ENCODE measurements at places on chromosomes 16 and 17.

DNA sequence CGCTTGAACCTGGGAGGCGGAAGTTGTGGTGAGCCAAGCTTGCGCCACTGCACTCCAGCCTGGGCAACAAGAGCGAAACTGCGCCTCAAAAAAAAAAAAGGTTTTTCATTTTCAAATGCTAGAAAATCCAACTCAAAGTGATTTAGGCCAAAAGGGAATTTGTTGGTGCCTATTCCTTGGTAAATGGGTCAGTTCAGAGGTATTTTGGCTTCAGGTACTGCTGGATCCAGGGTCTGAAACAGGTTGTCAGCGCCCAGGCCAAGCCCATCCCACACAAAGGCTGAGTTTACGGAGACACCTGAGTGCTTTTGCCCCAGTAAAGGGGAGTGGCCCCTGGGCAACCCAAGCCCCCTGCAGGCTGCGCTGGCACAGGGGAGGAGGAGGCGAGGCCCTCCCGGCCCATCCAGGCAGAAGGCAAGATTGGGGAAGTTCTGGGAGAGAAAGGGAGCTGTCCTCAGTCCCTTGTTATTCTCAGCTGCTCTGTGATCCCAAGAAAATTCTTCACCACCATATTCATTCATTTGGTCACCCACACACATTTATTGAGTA is 8.5 kb upstream of the JPH3 start:
- no peak for DNase-seq

DNA sequence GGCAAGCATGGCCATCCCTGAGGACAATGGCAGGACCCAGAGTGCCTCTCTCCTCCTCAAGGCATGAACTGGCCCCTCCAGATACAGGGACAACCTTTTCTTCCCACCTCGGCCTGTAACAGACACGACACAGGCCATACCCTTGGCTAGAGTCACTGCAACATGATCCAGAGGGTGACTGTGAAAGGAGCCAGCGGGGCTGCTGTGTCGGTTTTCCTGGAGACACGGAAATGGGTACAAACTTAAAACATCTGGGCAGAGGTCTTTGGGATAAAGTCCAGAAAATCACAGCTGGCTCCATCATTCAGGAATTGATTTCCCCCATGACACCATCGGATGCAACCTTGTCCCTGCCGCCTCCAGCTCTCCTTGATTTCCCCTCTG is 5.3 kb downstream of the CEP295NL start:
- no peak for DNase-seq

GRCh38 chr16:83533193-83533592 is 274.6 kb upstream of the HSBP1 start:
- no peak for DNase-seq

DNA sequence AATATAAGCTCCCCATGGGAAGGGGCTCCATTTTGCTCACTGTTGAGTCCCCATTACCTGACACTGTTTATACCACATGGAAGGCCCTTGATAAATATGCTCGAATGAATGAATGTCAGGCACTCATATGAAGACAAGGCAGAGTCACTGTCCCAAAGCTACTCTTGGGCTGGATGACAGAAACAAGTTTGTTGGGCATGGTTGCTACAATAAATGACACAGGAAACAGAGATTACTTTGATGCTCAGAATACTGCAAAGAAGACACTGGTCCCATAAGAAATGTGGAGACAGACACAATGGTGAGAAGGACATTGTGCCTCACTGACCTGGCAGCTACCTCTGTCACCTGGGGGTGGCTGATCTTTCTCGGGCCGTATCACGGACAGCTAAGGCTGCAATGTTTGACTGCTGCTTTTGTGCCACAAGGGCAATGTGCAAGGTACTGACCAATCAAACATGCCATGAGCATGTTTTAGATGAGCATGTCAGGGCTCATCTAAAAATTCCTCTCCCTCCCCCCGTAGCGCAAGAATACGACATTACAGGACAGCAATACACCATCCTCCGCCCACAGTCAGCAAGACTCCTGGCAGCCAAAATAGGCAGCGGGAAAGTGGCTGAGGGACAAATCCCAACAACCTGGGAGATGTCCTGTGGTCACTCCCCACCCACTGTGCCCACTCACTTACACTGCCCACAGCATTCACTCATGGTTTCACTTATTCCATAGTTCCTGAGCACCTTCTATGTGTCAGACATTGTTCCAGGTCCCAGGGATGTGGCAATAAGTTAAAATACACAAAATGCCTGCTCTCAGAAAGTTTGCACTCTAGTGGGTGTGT is 5.0 kb downstream of the PIK3R6 start:
- no peak for DNase-seq

- no peak for DNase-seq
Measured at GRCh38 chr17:4444782-4445473, 11.2 kb downstream of the SPNS3 start.

Data from kidney (tissue), 22 donors.